Myocyte (in vitro differentiated cells): ENCODE measurements at places on chromosomes 2 and 18. TPM values are rescaled to one million over a fixed set of nuclear protein-coding genes. Genes with fewer than 3 reads are reported as not detected.

DNA sequence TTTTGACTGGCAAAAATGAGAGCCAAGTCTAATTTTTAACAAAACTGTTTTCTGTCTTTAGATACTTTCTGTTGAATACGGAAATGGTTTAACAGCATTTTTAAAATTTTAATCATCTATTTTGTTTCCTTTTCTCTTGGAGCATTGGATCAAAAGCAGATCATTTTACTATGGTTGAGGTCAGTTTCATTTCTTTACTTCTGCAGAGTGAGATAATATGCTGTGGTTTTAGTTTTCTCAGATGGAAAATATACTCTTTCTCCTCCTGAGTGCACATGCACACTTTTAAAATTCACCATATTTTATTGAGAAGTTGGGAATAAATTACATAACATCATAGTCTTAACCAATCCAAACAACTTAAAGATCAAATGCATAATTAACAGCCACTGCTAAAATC lies 283.3 kb downstream of the SLC8A1 start:
- DNase-seq = no peak

DNA sequence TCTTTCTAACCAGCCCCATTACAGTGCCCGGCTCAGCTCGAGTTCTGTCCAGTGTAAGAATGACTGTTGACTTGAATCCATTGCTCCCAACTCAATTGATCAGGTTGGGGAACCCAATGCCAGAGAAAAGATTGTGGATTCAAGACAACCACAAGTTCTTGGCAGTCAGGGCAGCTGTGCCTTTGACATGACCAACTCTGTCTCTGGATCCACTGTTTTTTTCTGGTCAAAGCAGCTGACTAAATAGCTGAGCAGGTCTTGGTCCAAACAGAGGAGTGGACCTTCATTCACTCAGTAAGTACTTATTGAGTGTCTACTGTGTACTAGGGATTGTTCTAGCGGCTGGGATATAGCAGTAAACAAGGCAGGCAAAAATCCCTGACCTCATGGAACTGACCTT lies 6.3 kb upstream of the ATOH8 start:
- peak; percentile 65 for DNase-seq

Gene L3MBTL4
- total RNA-seq = 0.05 TPM in 1 of 2 replicates, not detected in the other

Gene SFTPB
- not detected in 2 replicates for total RNA-seq

DNA sequence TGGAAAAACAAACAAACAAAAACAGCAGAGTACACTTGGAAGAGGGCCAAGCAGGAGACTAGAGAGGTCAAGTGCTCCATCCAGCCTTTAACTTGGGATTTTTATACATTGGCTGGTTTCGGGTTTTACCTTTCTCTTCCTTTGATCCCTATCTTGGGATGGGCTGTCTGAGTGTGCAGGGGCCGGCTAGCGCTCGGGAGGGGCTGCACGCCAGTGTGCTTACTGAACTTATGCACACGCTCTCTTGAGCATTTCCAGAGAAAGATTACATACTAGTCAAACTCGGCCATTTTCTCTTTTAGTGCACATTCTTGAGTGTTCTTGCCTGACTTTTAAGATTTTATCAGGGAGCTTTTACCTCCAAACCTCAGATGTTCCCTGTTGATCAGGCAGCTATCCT lies 707.8 kb downstream of the DSC3 start:
- DNase-seq = no peak

- peak; percentile 7 for DNase-seq
These were observed 76.5 kb downstream of the CCDC102B start for GRCh38 chr18:68874361-68874760.

GRCh38 chr18:77093586-77093985 lies 39.0 kb downstream of the MBP start:
- DNase-seq = no peak

DNA sequence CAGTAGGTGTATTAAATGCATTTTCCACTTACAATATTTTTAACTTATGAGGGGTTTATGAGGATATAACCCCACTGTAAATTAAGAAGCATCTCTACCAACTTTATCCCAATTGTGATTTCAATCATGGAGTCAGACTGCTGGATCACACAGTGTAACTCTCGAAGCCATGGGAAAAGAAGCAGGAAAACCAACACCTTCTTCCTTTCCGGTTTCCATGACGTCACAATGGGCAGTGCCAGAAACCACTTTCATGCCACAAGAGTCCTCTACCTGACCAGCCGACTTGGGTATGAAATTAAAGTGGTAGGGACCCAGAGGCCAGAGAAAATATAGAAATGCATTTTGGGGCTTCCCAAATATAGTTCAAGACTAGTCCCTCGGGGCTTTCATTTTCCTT lies 4.2 kb downstream of the RNF152 start:
- DNase-seq = no peak

Gene CPO
- not detected in 2 replicates for total RNA-seq

- DNase-seq = no peak
These were observed 163.5 kb upstream of the NT5C1B start for GRCh38 chr2:18752667-18753422.

GRCh38 chr2:134943540-134943939 lies 24.9 kb downstream of the CCNT2 start:
- no peak for DNase-seq

- no peak for DNase-seq
These were observed 80.5 kb upstream of the SEC11C start for GRCh38 chr18:59059140-59059539.

Gene NR4A2
- 0.08 TPM in 1 of 2 replicates, not detected in the other for total RNA-seq

GRCh38 chr2:88451811-88452564 lies 505 bp downstream of the FOXI3 start:
- no peak for DNase-seq

DNA sequence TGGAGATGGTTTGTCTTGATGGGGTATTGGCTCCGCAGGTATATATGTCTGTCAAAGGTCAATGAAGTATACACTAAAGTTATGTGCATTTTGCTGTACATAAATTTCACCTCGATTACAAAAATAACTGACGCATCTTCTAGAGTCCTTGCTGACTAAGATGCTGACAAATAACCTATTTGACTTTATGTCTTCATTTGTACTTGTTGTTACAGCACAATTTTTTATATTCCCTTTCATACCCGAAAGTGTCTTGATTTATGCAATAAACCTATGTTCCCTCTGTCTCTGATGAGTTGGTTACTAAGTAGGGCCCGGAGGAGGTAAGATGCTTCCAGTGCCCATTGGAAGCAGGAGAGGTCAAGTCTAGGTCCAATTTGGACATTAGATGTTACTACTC lies 93.5 kb downstream of the COPS8 start:
- no peak for DNase-seq

- peak; percentile 95 for DNase-seq
These were observed 260.7 kb upstream of the SESTD1 start for GRCh38 chr2:179525340-179525739.

DNA sequence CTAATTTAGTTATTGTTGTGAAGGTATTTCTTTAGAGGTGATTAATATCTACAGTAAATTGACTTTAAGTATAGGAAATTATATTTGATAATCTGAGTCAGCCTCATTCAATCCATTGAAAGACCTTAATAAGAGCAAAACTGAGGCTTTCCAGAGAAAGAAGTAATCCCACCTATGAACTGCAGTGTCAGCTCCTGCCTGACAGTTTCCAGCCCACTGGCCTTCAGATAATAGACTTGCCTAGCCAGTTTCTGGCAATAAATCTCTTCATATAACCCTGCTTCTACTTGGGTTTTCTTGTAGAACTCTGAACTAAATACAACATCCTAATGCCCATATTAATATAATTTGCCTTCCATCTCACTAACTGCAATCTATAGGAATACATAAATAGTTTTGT lies 437.9 kb upstream of the UBE2E3 start:
- no peak for DNase-seq
